Tibial artery (tissue), 4 donors: ENCODE measurements at places on chromosomes 12 and 14.

DNA sequence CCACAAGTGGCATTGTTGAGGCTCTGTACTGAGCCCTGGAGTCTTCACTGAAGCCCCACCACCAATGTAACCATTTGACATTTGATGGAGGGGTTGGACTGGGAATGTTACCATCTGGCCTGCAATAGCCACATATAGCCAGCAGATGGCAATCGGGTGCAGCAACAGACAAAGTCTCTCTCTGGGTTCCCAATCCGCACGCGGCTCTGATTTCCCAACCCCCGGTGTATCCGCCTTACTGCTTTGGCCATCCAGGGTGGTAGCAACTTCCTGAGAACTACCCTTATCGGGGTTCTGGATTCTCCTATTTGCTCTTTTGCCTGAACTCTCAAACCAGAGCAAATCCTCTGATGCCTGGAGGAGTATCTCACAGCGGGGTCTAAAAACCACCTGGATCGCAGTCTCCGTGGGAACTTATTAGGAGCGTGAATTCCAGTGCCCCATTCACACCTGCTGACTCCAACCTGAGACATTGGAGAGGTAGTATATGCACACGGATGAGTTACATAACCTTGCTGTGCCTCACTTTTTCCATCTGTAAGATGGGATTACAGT lies 14.2 kb downstream of the VRTN start:
- peak; percentile 88 for DNase-seq

GRCh38 chr12:98418357-98419075 lies 96.9 kb upstream of the TMPO start:
- peak; percentile 96 for DNase-seq

DNA sequence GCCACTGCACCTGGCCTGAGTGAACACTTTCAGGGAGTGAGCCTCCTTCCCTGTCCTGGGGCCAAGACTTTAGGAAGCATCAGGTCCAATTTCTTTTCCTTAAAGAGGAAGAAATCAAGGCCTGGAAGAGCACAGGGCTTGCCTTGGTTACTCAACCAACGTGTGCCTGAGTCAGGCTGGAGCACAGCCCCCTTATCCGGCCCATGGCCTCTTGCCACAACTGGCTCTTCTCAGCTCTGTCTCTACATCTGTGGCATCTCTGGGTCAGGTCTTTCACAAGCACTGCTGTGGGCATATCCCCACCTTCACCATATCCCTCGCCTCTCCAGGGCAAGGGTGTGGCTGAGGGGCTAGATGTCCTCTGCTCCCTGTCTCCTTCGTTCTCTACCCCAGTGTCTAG lies 6.8 kb downstream of the MYH6 start:
- no peak for DNase-seq

- no peak for DNase-seq
Observed at GRCh38 chr12:26608706-26609105, 224.3 kb downstream of the ITPR2 start.

DNA sequence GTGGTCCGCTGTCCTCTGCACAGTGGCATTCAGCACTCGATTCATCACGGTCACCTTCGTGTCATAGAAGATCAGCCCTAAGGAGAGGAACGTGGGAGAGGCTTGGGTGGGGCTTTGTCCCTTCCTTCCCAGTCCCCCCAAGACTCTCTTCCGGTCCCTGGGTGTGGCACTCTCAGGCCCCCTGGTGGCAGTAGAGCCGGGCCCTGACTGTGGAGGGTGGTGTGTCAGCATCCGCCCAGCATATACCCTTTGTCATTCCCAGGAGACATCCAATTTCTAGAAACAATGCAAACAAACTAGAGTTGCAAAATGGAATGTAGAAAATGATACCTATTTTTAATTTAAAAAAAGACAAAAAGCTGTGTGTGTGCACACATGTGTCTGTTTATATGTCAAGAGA lies 45.0 kb downstream of the TRAFD1 start:
- DNase-seq, result peak; percentile 55

- no peak for DNase-seq
Observed at GRCh38 chr14:95137804-95138167, 19.5 kb downstream of the DICER1 start.

GRCh38 chr14:71142375-71143038 lies 235.2 kb downstream of the PCNX1 start:
- no peak for DNase-seq

GRCh38 chr14:63677891-63678379 lies 36.3 kb upstream of the WDR89 start:
- no peak for DNase-seq

DNA sequence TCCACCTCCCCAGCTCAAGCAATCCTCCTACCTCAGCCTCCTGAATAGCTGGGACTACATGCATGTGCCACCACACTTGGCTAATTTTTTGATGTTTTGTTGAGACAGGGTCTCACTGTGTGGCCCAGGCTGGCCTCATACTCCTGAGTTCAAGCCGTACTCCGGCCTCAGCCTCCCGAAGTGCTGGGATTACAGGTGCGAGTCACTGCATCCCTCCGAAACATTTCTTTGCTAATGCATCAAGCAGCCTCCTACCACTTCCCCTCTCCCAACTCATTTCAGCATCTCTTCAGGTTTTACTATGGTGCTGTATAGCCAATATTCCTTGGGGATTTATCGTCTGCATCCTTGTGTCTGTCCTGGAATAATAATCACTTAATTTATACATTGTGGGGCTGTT lies 2.3 kb upstream of the SLC22A17 start:
- DNase-seq, result no peak

DNA sequence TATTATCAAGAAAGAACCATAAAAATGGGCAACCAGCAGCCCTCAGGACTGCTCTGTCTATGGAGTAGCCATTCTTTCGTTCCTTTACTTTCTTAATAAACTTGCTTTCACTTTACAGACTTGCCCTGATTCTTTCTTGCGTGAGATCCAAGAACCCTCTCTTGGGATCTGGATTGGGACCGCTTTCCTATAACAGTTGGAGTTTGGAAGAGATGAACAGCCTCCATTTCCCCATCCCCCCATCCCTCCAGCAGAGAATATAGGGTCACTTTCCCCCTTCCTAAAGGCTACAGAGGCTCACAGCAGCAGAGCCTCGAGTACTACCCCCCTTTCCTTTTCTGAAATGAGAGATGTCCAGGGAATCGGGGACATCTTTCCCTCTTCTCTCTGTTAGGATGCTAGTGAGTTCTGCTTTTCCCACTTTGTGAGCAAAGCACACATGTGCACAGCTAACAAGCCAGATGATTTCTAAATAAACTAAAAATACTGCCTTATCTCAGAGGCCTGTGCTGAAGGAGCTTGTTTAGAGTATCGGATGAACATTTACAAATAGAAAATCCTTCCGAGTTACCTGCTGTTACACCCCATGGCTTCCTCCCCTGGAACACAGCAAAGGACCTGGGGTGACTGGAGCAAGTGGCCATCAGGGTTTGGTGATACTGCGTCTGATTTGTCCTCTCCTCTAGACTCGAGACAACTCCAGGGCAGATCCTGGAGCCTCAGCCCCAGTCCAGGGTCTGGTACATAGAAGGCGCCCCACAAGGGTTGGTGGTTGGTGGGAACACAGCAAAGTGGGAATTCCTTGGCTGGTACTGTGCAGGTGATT lies 144.2 kb downstream of the SLC38A6 start:
- no peak for DNase-seq

DNA sequence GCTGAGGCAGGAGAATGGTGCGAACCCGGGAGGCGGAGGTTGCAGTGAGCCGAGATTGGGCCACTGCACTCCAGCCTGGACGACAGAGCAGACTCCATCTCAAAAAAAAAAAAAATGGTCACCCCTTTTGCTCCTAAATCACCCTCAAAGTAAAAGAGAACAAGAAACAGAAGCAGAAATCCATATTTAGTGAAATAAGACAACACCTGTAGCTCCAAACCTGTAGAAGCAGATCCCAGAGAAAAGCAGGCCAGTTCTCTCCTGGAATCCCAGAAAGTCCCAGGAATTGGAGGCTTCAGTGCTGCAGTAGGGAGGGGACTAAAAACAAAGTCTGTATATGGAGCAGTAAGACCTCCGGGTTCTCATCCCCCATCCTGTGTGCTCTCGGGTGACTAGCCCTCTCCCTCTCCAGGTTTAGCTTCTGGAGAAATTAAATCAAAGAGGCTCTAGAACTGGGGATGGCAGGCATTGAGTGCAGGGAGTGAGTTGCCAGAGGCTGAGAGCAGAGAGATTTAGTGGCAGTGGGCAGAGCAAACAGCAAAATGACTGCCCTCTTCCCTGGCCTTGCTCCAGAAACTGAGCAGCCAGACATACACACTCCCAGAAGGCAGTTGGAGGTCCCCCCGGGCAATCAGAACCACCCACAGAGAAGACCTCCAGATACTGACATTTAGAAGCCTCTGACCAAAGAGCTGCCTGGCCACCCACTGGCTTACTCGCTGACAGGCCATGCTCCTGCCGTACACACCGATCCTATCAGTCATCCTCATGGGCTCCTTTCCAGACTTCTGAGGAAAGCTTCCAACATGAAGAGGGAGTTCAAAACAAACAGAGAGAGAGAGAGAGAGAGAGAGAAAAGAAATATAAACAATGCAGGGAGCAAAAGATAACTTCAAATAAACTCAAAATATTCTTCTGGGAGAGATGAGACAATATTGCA lies 6.3 kb upstream of the MLXIP start:
- peak; percentile 89 for DNase-seq

DNA sequence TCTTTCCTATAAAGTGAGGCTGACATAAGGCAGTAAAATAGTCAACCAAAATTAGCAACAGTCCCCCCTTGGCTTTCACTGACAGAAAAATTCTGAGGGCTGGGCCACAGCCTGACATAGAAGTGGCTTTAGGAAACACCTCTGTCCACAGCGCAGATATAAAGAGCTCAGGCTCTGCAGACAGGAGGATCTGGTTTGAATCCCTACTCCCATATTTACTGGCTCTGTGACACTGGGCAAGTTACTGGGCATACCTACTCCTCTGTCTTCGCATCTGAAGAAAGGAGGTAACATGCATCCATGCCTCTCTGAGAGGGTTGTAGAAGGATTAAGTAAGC lies 95.3 kb downstream of the STXBP6 start:
- no peak for DNase-seq

- DNase-seq, result no peak
Observed at GRCh38 chr12:122820838-122821271, 14.4 kb upstream of the HIP1R start.

- no peak for DNase-seq
Observed at GRCh38 chr12:86104087-86104486, 152.1 kb downstream of the MGAT4C start.

GRCh38 chr12:124032265-124032886 lies 59.4 kb downstream of the ZNF664 start:
- DNase-seq, result peak; percentile 34

DNA sequence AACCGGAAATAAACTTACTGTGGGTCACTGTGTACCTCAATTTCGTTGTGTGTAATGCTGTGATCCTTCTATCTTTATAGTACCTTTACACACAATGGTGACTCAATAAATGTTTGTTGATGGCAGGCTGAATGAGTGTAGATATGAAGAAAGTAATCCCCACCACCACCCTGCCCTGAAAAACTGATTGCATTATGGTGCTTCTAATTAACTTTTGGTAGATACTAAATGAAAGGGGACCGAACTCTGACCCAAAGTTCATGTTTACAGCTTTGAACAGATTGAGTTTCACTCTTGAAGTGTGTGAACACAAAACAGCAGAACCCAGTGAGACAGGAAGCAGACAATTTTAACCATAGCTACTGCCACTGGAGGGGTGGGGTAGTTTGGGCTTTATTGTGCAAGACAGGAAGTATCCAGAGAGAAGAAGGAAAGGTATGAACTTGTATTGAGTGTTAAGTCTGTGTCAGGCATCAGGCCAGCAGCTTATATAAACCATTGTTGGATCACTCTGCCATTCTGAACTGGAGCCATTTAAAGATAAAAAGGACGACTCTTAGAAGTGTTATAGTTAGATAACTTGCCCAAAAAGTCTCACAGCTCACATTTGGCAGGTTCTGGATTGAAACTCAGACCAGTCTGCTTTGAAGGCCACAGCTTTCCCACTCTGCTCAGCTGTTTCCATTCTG lies 197.0 kb upstream of the AMIGO2 start:
- no peak for DNase-seq
